ENCODE measurements at places on chromosomes 16 and 17. TPM values are rescaled to one million over a fixed set of nuclear protein-coding genes. Genes with fewer than 3 reads are reported as not detected.

DNA sequence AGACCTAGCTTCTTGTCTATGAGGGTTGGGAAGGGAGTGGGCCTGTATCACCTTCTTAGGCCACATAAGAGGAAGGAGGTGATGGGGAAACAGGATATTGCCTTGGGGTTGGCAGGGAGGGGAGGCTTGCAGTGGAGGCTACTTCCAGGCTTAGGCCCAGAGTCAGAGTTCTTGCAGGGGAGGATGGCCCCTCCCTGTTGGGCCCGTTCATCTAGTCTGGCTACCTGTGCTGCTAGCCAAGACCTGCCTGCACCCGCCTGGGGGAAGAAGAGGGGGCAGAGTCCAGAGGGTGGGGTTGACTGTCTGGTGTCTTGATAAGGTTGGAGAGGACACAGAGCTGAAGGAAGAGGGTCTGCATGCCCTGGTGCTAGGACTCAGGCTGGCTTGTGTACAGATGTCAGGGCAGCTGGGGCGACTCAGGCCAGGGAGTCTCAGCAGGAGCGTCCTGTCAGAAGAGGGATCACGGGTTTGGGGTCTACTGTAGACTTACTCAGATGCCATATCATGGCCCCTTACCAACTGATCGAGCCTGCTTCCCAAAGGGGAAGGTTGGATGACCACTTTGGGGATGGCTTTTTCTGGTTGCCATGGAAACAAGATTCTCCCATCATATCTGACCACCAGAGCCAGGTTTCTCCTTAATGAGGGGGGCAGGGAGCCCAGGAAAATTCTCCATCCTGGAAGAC is 5.3 kb downstream of the KDM6B start:
- DNase-seq: no peak
- H3K27ac ChIP-seq: no peak overlapping the region
- H3K27me3 ChIP-seq: no peaks in the 10 kb centered on the region
- peaks cover 35% of the 10 kb centered on the region for H3K4me1 ChIP-seq
- no peaks in the 10 kb centered on the region for H3K36me3 ChIP-seq

Gene TBX21
- not detected for total RNA-seq

DNA sequence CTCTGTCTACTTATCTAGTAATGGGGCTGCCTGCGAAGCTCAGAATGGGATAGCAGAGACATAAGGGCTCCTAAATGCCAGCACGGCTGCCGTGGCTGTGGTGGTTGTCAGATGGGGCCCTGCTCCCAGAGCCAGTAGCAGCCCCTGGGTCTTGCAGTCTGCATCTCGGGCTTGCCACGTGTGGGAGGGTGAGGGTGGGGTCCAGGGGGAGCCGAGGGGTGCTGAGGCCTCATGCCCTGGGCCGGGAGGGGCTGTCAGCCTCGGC is 88.8 kb upstream of the GSE1 start:
- H3K27ac ChIP-seq: no peak overlapping the region
- no peak for DNase-seq
- peaks cover 39% of the 10 kb centered on the region for H3K4me1 ChIP-seq
- no peaks in the 10 kb centered on the region for H3K36me3 ChIP-seq
- H3K27me3 ChIP-seq: no peaks in the 10 kb centered on the region

Gene CTRB1
- not detected for total RNA-seq

- no peaks in the 10 kb centered on the region for H3K27me3 ChIP-seq
- no peaks in the 10 kb centered on the region for H3K4me1 ChIP-seq
- H3K36me3 ChIP-seq: no peaks in the 10 kb centered on the region
Observed at GRCh38 chr16:50624449-50624970, 56.6 kb downstream of the SNX20 start.

Gene KRTAP4-9
- not detected for total RNA-seq

GRCh38 chr17:4407851-4408250 is 25.9 kb upstream of the SPNS3 start:
- no peak overlapping the region for H3K27ac ChIP-seq
- no peaks in the 10 kb centered on the region for H3K4me1 ChIP-seq
- no peak for DNase-seq

Gene EMP2
- total RNA-seq: 15.8 TPM

DNA sequence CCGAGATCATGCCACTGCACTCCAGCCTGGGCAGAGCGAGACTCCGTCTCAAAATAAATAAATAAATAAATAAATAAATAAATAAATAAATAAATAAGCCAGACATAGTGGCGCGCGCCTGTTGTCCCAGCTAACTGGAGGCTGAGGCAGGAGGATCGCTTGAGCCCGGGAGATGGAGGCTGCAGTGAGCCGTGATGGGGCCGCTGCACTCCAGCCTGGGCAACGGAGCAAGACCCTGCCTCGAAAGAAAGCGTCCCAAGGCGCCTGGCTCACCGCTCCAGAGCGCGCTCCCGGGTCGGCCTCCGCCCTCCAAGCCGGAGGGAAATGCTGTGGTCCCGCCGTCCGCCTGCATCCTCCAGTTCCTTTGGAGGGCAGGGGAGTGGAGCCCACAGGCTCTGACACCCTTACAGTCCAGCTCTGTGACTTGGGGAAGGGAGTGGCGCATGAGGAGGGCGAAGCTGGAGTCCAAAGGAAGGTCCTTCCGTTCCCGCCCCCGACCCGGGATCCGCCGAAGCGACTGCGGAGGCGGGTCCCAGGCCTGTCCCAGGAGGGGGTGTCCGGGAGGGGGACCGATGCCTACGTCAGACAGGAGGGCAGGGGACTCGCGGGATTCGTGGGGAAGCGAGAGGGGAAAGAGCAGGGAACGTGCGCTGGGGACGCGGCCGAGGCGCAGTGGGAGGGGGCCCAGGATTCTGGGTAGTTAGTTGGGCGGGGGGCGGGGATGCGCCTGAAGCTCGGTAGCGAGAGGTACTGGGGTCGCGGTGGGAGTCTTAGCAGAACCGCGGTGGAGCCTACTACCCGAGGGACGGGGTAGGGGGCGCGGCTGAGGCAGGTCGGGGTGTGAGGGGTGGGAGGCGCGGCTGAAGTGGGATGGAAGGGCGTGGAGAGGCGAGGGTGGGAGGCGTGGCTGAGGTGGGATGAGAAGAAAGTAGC is 8.4 kb upstream of the TRPV2 start:
- H3K4me1 ChIP-seq: peaks cover 4% of the 10 kb centered on the region
- H3K36me3 ChIP-seq: no peaks in the 10 kb centered on the region
- H3K27ac ChIP-seq: no peak overlapping the region
- H3K27me3 ChIP-seq: no peaks in the 10 kb centered on the region
- peak; percentile 89 for DNase-seq
- peak overlapping the region; percentile 57 for H3K4me3 ChIP-seq

- no peak for DNase-seq
- H3K4me3 ChIP-seq: no peak overlapping the region
- H3K4me1 ChIP-seq: no peaks in the 10 kb centered on the region
- H3K36me3 ChIP-seq: no peaks in the 10 kb centered on the region
Observed at GRCh38 chr16:10070591-10070990, 111.6 kb downstream of the GRIN2A start.

DNA sequence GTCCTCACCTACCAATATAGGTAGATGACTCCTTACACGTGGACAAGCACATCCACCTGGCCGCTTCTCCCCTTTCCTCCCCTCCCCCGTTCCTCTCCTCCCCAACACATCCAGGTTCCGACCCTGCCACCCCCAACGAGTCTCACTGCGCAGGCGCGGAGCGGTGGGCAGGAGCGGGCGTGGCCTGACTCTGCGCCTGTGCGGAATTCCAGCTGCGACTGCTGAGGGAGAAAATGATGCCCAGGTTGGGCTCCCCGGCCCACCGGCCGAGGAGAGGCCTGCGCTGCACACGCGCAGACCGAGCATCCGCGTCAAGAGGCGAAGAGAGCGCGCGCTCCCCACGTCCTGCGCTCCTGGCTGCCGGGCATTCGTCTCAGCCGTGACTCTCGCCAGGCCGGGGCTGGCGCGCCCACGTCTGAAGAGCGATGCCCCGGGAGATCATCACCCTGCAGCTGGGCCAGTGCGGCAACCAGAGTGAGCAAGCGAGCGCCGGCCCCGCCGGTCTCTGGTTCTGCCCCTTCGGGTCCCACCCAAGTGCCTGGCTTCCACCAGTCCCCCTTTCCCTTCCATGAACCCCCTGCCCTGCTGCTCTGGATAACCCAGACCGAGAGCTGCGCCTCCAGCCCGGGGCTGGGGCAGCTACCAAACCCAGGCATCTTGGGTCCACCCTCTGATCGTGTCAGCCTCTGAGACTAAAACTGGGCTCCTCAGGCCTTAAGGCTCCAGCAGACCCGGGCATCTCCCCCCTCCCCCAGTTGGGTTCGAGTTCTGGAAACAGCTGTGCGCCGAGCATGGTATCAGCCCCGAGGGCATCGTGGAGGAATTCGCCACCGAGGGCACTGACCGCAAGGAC is at the start of gene TUBG2:
TSS of gene TUBG2 (plus strand) at position 206 of the 853 bp plus-strand sequence. CDS start at position 426, 220 bp downstream.
- H3K4me3 ChIP-seq: peak within 1 kb of the TSS; percentile 61
- no peaks in the 10 kb centered on the region for H3K36me3 ChIP-seq
- H3K27ac ChIP-seq: no peak within 1 kb of the TSS
- DNase-seq: peak; percentile 96

- H3K4me1 ChIP-seq: no peaks in the 10 kb centered on the region
- peak; percentile 87 for DNase-seq
- H3K27me3 ChIP-seq: peaks cover 62% of the 10 kb centered on the region
- H3K36me3 ChIP-seq: no peaks in the 10 kb centered on the region
Observed at GRCh38 chr16:1871974-1872635, at the start of gene MEIOB. Gene MEIOB (minus strand): TSS chr16:1872164. CDS start chr16:1868175, 3,989 bp downstream.

- peaks cover 27% of the 10 kb centered on the region for H3K27me3 ChIP-seq
- H3K36me3 ChIP-seq: no peaks in the 10 kb centered on the region
- H3K27ac ChIP-seq: no peak overlapping the region
- H3K4me3 ChIP-seq: no peak overlapping the region
- DNase-seq: no peak
- peaks cover 7% of the 10 kb centered on the region for H3K4me1 ChIP-seq
Observed at GRCh38 chr17:82297280-82297713, 20.1 kb downstream of the CD7 start.

DNA sequence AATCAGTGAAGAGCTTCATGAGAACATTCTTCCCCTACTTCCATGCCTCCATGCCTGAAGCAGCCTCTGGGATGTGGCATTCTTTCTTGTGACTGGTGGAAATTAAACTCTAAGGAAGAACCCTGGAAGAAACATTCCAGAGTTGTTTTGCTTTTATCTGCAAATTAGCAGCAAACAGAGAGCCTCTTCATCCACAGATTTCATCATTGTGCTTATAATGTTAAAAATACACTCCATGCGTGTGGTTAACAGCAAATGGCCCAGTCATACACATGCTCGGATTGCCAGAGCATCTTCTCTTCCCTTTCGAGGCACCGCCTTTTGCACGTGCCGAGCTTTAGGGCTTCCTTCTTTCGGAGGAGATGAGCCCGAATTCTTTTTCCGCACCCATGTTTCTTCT is 411.3 kb downstream of the SNX29 start:
- H3K27me3 ChIP-seq: no peaks in the 10 kb centered on the region
- no peak overlapping the region for H3K4me3 ChIP-seq
- no peak overlapping the region for H3K27ac ChIP-seq
- no peak for DNase-seq
- H3K36me3 ChIP-seq: no peaks in the 10 kb centered on the region

- H3K27ac ChIP-seq: no peak overlapping the region
- no peaks in the 10 kb centered on the region for H3K36me3 ChIP-seq
- no peaks in the 10 kb centered on the region for H3K27me3 ChIP-seq
- H3K4me1 ChIP-seq: no peaks in the 10 kb centered on the region
Observed at GRCh38 chr17:17186051-17186450, 20.1 kb downstream of the PLD6 start.

- H3K36me3 ChIP-seq: peaks cover 8% of the 10 kb centered on the region
- H3K27me3 ChIP-seq: no peaks in the 10 kb centered on the region
- H3K4me3 ChIP-seq: peak overlapping the region; percentile 75
- H3K4me1 ChIP-seq: peaks cover 11% of the 10 kb centered on the region
Observed at GRCh38 chr17:6639586-6640535, 650 bp downstream of the KIAA0753 start.

- peak within 1 kb of the TSS; percentile 55 for H3K4me3 ChIP-seq
- H3K36me3 ChIP-seq: no peaks in the 10 kb centered on the region
- DNase-seq: peak; percentile 52
- H3K27ac ChIP-seq: no peak within 1 kb of the TSS
- peaks cover 10% of the 10 kb centered on the region for H3K4me1 ChIP-seq
- H3K27me3 ChIP-seq: peaks cover 80% of the 10 kb centered on the region
Observed at GRCh38 chr17:74859459-74860228, at the start of gene GRIN2C. Gene GRIN2C (minus strand): TSS chr17:74859885. CDS start chr17:74855092, 4,793 bp downstream.

Gene SLC16A11
- total RNA-seq: not detected

Data from neural progenitor cell (in vitro differentiated cells).